ENCODE measurements at places on chromosomes 5 and 9.

DNA sequence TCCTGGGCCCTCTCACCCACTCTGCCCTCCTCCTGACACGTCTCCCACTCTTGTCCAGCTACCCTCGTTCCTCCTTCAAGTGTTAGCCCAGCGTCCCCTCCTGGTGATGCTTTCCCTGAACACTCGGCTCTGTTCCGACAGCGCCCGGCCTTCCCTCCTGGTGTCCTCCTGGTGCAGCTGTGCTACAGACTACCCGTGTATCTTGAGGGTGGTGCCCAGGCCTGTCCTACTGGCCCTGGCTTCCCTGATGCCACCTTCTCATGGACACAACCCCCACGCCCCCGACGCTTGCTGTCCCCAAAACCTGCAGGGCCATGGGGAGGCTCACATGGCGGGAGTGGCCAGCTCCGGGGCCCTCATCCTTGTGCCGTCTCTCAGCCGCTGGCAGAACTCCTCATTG is 21.4 kb upstream of the SCGB3A1 start:
- no peak for DNase-seq

GRCh38 chr5:121795511-121795910 is 56.2 kb upstream of the FTMT start:
- DNase-seq = no peak

DNA sequence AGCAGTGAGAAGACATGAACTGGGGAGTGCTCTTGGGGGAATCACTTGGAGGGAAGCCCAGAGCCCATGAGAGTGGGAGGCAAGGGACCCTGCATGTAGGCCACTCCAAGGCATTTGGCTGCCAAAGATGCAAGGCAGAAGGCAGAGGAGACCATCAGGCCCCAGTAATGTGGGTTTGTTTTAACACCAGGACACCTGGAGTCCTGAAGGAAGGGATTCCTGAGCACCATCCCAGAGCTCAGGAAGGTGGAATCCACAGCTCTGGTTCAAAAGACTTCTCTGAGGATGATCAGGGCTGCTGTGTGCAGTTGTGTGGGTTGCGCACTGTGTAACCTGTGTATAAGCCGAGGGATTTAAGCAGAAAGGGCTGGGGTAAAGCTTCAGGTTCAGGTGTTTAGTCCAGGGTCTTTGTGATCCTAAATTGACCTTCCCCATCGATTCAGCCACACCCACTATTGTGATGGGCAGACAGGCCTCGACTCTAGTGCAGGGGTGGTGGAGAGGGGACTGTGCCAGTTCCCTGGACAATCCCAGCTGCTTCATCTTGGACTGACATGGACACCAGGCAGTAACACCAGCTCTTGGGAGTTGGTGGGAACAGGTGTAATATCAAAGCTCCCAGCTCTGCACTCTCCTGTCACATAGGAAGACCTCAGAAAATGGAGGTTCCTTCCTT is 11.0 kb downstream of the B4GALT7 start:
- DNase-seq = no peak

- DNase-seq = no peak
These were observed 560.6 kb downstream of the PTPRD start for GRCh38 chr9:10052181-10052580.

- no peak for DNase-seq
These were observed 22.8 kb upstream of the NDST1 start for GRCh38 chr5:150484964-150485692.

DNA sequence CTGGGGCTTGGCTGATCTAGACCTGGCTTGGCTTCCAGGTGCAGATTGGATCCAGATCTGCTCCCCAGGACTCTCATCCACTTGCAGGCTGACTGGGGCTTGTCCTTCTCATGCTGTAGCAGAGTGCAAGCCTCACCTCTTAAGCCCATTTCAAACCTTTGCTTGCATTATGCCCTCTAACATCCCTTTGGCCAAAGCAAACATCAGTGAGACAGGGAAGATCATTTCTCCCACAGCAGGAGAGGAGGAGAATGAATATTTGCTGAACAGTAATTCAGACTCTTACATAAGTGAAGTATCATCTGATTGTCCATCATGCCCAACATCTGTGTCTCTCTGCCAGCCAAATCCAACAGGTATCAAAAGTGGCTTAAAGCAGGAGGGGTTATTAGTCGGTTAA is 194.9 kb downstream of the C9orf152 start:
- no peak for DNase-seq

GRCh38 chr9:18499062-18499461 is 25.1 kb downstream of the ADAMTSL1 start:
- no peak for DNase-seq

- DNase-seq = no peak
These were observed 43.2 kb upstream of the STC2 start for GRCh38 chr5:173371400-173371799.

DNA sequence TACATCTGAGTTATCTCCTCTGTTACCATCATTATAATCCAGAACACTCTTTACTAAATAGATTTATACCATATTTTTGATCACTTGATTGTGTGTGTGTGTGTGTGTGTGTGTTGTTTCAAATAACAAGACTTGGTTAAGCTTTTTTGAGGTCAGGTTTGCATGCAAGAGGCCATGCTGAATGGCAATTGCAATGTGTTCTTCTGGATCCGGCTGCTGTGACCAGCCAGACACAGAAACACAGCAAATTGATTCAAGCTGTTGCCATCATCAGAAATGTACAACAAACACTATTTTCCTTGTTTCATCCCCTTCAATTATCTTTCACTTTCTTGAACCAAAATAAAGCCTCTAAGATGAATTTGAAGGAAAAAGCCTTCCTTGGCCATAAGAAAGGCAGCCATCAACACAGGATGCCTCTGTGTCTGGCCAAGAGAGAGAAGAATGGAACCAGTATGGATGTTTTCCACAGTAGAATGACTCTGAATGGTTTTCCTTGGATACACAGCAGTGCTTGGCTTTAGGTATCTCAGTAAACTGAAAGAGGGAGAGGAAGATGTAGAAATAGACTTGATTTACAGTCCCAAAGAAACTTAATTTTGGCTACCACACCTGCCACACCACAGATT is 53.9 kb downstream of the DPYSL3 start:
- peak; percentile 25 for DNase-seq

DNA sequence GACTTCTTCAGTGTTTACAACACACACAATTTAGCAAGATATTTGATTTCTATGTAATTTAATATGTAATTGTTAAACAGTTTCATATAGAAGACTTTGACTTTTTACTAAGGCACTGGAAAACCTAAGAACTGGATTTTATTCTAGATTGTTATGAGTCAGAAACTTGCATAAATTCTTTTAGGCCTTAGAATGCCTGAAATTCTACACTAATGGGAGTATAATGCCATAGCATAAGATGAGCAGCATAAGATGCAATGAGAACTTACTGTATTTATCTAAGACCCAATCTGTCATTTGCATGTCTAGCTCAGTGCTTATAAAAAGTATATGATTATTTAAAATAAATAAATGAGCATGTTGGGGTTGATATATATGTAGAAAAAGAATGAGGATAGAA is 285.2 kb downstream of the CDH12 start:
- no peak for DNase-seq

- DNase-seq = no peak
These were observed 196.3 kb downstream of the MEF2C start for GRCh38 chr5:88686726-88687125.

DNA sequence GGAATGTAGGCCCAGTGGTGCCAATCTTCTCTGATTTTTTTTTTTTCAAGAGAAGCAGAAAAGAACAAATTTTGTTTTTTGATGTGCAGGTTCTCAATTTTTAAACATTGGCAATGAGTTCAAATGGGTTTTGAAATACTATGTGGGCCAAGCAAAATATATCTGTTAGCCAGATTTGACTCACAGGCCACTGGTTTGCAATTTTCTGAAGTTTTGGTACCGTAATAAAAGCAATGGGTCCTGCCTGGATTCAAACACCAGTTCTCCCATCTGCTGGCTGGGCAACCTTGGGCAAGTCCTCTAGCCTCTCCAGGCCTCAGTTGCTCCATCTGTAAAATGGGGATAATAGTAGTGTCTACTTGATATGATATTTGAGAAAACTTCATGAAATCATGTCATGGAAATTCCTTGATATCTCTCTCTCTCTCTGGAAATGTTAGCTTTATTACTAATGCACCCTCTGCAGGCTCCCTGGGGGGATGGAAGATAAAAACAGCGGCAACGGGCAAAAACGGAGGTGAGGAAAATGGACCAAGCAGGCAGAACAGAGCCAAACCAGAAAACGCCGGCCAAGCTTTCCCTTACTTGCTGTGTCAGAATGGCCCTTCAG is 63.4 kb downstream of the SMIM23 start:
- no peak for DNase-seq

- DNase-seq = no peak
These were observed 483 bp downstream of the C9orf85 start for GRCh38 chr9:71911908-71912335.

- DNase-seq = no peak
These were observed 3.2 kb downstream of the PRDM6 start for GRCh38 chr5:123092223-123092593.

GRCh38 chr5:14472986-14473567 is 108.5 kb upstream of the OTULINL start:
- no peak for DNase-seq

GRCh38 chr9:109912726-109913460 is 132.9 kb downstream of the PALM2AKAP2 start:
- no peak for DNase-seq

DNA sequence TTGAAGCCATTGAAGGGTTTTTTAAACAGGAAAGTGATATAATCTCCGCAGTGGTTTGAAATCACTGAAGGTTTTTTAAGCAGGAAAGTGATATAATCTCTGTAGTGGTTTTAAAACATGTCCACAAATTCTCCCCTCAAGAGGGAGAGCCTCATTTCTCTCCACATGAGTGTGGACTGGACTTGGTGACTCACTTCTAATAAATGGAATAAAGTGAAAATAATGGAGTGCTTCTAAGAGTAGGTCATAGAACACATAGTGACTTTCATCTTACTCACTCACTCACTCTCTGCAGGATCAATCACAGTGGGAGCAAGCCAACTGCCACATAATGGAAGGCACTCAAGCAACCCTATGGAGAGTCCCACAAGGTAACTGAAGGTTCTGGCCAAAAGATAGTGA is 12.0 kb downstream of the CTNNAL1 start:
- no peak for DNase-seq

GRCh38 chr9:124749781-124750180 is 21.3 kb downstream of the NR6A1 start:
- no peak for DNase-seq

DNA sequence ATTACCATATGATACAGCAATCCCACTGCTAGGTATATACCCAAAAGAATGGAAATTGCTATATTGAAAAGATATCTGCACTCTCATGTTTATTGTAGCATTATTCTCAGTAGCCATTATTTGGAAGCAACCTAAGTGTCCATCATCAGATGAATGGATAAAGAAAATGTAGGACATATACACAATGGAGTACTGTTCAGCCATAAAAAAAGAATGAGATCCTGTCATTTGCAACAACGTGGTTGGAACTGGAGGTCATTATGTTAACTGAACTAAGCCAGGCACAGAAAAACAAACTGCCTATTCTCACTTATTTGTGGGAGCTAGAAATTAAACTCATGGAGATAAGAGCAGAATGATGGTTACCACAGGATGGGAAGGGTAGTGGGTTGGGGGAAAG is 63.1 kb upstream of the TTC23L start:
- no peak for DNase-seq

- DNase-seq = no peak
These were observed 234.5 kb upstream of the MAP3K1 start for GRCh38 chr5:56580864-56581263.

GRCh38 chr5:126373375-126374108 is 49.7 kb upstream of the GRAMD2B start:
- no peak for DNase-seq

DNA sequence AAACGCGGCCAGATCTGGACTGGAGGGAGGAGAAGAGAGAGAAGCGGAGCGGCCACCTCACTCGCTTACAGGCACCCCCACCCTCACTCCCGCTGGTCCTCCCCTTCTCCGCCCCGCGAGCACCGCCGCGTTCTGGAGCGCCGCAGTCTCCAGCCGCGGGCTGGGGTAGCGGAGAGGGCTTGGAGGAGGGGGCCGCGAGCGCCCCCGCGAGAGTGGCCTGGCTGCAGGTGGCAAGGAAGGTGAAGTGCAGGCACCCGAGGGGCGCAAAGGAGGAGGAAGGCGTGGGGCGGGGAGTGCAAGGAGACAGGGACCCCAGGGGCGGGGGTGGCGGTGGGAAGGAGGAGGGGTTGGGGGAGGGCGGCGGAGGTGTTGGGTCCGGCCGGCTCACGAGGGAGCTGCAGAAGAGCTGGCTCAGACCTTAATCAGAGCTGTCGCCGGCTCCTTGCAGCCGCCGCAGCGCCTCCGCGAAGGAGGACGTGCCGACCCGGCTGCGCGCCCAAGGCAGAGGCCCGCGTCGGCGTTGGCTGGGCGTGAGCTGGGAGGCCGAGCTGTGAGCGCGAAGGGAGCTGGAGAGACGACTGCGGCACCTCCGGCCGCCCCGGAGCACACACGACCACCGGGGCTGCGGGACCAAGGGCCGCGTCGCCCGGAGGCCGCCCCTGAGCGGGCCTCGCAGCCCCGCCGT is at the start of gene DMRT3:
Gene DMRT3, plus strand, starts transcription at position 398 of the 685 bp plus-strand sequence. CDS start 347 bp downstream, outside the sequence.
- no peak for DNase-seq

DNA sequence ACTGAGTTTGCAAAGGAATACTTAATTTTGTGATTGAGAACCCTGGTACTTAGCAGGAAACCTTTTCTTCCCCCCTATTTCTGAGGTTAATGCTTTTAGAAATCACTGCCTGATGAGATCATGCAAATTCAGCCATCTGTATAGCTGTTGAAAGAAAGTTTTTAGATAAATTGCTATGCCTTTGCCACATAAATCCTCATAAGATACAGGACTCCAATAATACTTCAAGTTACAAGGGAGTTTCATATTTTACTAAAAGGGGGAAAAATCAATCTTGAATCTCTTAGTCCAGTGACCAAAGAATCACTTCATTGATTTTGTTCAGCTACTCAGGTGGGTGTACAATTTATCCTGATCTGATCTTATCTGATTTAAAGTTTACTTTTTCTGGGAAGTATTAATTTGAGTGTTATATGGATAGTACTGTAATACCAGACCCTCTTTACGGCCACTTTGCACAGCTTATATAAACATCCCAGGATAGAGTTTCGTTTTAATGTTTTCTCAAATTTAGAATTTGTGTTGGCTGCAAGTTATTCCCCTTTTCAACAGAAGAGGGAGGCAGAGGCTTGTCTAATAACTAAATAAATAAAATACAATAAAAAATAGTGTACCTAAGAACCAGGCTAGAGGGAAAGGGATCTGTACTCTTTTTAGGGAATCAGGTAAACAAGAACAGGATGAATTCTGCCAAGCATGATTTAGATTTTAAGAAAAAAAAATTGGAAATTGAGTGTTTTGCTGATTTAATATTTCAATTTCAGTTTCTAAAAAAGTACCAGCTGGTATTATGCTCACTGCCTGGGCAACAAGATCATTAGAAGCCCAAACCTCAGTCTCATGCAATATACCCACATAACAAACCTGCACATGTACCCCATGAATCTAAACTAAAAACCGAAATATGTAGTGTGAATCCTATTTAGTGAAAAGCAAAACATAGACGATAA is 69.1 kb downstream of the PSAT1 start:
- no peak for DNase-seq

DNA sequence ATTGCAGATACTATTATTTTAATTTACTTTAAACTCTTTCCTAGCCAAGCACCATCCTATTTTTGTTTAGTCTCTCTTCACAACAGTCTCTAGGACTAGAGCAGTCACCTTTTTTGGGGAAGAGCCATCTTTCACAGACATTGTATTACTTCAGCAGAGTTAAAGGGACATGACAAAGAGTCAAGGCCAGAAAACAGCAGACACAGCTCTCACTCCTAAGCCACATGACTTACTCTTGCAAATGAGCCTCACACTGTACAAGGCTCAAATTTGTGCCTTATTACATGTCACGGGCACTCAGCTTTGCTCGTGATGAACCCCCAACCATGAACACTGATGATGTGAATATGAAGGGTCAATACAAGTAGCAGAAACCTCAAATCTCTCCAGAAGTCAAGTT is 104.3 kb downstream of the ZNF608 start:
- DNase-seq = no peak

Data from NCI-H526 (cell line).